ENCODE measurements at places on chromosomes 2 and 18.

DNA sequence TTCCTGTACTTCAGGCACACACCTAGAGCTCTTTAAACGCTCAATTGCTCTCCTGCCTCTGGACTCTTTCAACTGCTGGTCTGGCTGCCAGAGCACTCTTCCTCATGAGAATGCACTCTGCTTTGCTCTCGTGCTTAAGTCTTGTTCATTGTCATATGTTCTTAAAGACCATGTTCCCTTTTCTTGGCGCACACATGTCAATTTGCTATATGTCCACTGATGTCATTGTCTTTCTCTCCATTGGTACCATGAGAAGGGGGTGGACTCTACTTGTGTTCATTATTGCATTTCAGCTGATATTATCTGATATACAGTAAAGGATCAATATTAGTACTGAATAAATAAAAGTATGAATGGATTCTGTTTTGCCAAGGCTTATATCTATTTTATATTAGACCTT, 16.8 kb downstream of the SPHKAP start:
- DNase-seq: no peak

- no peak for DNase-seq
These were observed 18.4 kb upstream of the ST8SIA3 start for GRCh38 chr18:57333940-57334339.

DNA sequence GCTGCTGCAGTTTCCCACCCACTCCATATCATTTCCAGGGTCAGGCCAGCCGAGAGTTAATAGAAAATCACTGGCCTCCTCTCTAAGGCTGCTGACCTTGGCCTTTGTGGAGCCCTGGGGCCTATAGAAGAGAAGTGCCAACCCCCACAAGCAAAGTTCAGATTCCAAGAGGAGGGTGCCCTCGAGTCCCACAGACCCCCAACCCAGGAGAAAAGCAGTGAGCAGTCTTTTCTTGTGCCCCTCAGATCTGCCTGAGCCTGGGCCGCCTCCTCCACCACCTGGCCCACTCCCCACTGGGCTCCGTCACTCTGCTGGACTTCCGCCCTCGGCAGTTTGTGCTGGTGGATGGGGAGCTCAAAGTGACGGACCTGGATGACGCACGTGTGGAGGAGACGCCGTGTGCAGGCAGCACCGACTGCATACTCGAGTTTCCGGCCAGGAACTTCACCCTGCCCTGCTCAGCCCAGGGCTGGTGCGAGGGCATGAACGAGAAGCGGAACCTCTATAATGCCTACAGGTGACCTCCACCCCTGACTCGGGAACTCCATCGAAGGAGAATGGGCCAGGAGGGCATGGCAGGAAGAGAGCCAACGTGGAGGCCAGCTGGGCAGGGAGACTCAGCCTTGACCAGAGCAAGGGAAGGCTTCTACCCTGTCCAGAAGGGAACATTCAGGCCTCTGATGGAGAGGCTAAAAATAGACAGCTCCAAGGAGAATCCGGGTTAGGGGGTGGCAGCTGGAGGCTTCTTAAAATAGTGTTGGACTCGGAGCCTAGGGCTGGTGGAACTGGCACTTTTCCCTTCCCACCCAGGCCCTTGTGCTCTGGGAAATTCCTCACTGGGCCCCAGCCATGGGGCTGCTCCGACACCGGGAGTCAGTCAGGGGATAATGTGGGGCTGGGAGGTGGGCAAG, 6.2 kb downstream of the PKDCC start:
- no peak for DNase-seq

DNA sequence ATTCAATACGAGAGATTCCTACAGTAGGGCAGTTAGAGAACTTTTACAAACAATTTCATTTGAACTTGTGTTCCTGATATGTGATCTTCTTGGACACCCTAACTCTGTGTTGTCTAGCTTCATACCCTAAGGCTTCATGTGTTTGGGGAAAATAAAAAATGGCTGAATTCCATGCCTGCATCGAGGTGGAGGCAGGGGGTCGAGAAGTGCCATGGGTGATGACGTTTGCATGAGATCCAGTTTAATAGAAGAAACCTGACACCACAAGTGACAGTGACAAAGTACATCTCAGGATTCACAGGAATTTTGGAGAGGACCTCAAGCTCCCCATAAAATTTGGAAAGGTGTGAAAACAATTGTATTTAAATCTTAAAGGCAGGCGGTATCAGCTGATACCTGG, 169.2 kb upstream of the NABP1 start:
- no peak for DNase-seq

GRCh38 chr2:230877759-230878598, 13.2 kb downstream of the ITM2C start:
- DNase-seq: no peak

DNA sequence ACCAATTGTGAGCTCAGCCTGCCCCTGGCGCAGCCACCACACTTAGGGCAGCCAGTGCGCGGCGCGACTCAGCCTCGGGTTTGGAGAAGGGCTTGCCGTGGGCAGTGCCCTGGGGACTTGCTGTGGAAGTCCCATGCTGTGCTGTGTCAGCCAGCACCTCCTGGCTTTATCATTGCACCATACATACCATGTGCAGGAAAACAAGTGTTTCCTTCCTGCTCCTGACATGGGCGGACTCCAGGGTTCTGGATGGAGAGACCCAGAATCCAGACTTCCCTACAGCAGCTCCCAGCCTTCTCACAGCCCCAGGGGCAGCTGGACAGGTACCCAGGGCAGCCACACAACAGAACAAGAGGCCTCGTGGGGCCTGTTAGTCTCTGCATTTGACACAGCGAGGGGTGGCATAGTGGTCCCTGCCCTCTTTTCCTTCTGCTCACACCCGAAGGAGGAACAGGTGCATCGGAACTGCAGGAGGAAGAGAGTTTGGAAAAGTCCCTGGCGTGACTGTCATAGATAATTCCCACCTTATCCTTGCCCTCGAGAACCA, 54.2 kb downstream of the SDC1 start:
- DNase-seq: no peak

DNA sequence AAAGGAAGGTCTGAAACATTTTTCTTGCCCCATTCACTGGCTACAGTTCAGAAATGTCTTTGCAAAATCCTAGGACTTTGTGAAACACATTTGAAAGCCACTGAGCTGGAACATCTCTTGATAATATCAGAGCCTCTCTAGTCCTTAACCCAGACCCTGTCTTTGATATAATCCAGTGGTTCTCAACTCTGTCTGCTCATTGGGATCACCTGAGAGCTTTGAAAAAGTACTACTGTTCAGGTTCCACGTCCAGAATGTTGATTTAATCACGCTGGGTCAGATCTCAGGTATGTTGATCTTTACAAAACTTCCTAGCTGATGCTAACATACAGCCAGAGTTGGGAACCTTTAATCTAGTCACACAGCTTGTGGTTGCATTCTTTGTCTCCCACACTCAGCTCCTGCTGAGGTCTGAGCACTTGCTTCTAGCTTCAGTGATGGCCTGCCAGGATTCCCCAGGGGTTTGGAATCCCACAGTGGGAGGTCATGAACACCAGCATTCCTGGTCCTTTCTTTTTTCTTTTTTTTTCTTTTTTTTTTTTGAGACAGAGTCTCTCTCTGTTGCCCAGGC, 262.7 kb downstream of the SETBP1 start:
- DNase-seq: no peak

DNA sequence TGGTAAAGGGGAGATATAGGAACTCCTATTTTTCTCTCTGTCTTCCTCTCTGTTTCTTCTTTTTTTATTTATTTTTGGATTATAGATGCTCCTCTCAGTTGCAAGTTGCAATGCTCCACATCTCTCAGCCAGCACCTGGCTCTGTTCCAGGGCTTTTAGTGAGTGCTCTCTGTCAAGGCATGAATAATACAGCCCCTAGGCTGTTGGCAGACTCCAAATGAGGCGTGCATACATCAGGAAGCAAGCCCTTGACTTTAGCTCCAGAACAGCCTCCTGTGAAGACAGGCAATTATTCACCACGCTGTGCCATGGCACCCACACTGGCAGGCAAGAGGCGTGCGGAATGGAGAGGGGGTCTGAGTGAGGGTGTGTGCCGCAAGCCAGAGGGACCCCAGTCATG, 228.1 kb upstream of the PXDN start:
- no peak for DNase-seq

- DNase-seq: no peak
These were observed 325.9 kb upstream of the NT5C1B start for GRCh38 chr2:18915227-18915626.

DNA sequence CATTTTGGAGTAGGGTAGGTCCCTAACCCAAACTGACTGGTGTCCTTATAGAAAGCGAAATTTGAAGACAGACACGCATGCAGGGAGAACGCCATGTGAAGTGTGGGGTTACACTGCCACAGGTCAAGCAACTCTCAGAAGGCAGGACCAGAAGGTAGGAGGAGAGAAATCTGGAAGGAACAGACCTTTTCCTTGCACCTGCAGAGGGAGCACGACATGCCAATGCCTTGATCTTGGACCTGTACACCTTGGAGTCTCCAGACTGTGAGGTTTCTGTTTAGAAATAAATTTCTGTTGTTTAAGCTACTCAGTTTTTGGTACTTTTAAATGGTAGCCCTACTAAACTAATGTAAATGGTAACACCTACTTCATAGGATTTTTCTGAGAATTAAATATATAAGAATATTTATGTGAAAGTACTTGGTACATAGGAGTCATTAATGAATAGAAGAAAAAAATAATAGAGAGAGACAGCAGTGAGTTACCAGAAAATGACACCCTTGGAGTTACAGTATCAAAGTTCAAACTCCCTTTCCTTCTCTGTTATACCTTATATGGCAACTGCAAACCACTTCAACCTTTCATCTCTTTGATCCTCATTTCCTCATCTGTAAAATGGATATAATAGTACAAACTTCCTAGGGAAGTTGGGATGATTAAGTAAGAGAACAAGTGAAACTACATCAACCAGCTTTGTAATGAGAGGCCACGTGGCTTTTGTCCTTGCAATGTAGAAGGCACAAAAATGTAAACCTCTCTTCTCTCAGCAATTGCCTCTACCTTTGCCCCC, 184.9 kb upstream of the PARD3B start:
- DNase-seq: no peak

- DNase-seq: no peak
These were observed 52.6 kb downstream of the AGPS start for GRCh38 chr2:177445200-177445599.

DNA sequence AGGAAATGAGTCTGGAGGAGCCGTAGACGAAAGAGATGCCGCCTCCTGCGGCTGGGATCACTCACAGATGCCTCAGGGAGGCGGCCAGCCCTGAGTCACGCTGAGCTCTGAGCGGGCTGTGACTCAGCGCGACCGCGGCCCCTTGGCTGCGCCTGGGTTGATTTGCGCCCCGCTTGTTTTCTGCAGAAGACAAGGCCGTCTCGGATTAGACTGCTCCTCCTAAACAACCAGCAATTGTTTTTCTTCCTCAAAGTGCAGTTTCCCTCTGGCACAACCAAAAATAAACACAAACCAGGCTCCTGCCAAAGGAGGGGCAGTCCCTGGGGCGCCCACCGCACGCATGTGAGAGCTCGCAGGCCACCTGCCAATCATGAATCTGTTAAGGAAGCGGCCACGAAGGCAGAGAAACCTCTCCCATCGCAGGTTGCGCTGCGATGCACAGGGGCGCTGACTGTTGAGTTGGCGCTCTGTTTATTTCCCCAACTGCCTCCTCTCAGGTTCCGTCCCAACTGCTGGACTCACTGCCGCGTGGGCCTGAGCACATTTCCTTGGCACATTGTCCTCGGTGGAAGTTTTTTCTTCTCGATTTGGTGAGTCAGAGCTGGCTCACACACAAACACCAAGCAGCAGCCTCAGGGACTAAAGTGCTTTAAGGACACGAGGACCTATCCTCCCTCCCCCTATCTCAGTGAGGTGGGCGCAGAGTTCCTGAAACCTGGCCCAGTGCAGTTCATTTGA, 85.2 kb upstream of the NDUFV2 start:
- DNase-seq: peak; percentile 36

DNA sequence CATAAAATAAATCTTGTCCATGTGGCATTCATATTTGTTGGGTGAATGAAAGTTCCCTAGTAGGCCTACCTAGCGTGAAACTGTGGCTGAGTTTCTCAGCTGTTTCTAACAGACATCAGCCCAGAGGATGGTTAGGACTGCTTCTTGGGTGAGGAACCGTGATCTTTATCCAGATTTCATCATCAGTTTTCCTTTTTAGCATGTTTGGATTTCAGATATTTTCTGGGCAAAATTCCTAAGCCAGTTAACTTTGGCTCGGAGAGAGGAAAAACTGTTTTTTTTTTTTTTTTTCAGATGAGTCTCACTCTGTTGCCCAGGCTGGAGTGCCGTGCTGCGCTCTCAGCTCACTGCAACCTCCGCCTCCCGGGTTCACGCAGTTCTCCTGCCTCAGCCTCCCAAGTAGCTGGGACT, 53.5 kb downstream of the DGKD start:
- DNase-seq: no peak

GRCh38 chr2:104944495-104944894, 90.6 kb downstream of the POU3F3 start:
- no peak for DNase-seq

GRCh38 chr2:30356776-30357175, 90.3 kb upstream of the LCLAT1 start:
- no peak for DNase-seq

- no peak for DNase-seq
These were observed 26.5 kb downstream of the KIF1A start for GRCh38 chr2:240793313-240794177.

DNA sequence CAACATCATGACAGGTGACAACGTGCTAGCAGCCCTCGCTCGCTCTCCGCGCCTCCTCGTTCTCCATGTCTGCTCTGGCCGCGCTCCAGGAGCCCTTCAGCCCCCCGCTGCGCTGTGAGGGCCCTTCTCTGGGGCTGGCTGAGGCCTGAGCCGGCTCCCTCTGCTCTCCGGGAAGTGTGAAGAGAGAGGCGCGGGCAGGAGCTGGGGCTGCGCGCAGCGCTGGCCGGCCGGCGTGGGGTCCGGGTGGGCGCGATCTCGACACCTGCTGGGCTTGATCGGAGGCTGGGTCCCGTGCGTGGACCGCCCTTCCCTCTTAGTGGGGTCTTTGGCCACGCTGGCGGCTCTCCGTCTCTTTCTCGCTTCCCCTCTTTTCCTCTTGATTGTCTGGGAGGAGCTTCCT, 195.5 kb downstream of the ANKRD30BL start:
- DNase-seq: no peak

Measured in GM19239 (cell line).